ENCODE measurements at places on chromosomes 5 and 9.

DNA sequence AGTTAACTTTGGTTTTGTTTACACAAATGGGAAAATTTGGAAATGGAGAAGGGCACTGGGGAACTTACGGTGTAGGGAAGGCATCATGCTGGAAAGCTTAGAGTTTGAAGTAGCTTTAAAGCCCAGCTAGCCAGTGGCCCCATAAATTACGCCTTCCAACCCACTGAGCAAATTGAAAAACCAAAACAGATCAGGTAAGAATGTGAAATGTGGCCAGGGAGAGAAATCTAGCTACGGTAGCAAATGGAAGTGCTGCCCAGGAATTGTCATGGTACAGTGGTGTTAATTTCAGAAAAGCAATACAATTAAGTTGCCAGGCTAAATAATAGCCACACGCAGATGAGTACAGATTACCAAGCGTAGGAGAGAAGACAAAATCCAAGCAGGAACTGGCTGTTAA, 654.8 kb downstream of the PRELID2 start:
- DNase-seq = no peak

DNA sequence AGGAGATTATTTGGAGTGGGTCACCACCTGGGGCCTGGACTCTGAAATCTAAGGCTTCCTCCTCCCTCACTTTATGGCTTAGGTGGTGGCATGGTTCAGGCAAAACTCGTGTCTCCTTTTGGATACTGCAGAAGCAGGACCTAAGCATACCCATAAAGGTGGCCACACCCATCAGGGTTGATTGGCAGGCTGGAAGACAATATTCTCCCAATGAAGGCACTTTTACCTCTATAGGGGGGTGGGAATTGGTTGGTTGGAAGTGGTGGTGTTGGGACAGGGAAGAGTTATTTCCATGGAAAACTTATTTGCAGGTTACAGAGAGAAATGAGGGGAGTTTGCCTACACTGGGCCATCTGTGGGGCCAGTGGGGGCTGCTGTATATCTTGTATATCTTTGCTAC, 39.7 kb downstream of the CNOT6 start:
- DNase-seq = no peak

DNA sequence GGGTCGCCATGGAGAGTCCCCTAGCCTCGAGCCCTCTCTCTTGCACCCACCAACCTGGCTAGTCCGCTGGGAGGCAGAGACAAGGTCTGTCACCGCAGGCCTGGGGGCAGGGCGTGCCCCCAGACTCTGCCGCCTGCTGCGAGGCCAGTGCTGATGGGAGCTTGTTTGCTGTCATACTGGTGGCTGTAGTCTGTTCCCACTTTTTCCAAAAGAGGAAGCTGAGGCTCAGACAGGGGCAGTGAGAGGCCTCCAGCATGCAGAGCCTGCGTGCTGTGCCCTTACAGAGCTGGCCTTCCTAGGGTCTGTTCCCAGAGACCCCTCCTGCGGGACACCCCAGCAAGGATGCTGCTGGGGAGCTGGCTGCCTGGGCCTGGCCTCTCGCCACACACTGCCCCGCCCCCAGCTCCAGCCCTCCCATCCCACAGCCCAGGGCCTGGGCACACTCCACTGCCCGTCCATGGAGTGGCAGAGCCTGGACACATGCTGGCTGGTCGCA, 21.0 kb upstream of the SUSD3 start:
- DNase-seq = no peak

GRCh38 chr5:121962347-121962670, 534 bp downstream of the SRFBP1 start:
- no peak for DNase-seq

GRCh38 chr5:134732819-134733218, 5.5 kb upstream of the CAMLG start:
- DNase-seq = no peak

DNA sequence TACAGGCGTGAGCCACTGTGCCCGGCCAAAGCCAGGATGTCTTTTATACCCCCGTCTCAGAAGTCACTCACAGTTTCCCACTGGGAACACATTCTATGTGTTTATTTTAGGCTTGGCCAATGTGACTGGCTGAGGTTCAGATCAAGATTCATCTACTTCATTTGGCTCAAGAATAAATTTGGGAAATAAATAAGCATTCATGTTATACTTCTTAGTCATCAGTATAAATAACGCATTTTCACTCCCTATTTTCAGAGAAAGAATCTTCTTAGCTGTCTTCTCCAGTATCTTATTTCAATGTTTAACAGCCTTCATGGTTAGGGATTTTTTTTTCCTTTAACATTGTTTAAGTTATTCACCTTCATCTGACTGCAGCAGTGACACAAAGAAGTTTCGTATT, 11.8 kb downstream of the S100Z start:
- DNase-seq = no peak

- DNase-seq = no peak
Measured at GRCh38 chr9:92612292-92612691, 57.6 kb downstream of the IPPK start.

DNA sequence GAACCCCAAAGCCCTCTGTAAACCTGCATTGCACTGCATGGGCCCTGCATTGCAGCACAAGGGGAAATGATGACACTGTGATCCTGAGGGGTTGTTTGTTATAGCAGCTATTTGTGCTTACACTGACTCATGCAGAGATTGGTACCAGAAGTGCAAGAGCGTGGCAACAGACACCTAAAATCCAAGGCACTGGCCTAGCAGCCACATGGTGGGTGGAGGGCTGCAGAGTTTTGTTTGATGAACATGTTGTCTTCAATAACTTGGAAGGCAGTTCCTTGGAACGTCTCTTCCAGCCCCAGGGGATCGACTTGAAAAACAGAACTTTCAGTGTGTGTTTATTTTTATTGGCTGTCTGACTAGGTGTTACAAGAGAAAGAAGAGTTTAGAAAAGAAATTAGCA, 14.5 kb downstream of the FCN2 start:
- no peak for DNase-seq

DNA sequence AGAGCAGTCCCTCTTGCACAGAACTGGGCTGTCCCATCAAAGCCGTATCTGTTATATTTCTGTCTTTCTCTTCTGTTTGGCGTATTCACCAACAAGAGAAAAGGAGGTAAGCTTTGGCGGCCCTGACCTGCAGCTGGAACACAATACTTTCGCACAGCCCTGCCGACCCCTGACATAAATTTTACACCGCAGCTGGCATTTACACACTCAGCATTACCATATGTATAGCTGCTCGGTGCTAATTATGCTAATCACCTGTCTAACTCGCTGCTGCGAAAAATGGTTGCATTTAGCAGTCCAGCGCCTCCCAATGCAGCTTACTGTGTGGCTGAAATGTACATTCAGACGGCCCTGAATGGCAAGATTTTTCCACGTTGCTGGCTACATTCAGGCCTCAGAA, 20.8 kb downstream of the PTCH1 start:
- no peak for DNase-seq

- no peak for DNase-seq
Measured at GRCh38 chr5:131084436-131084835, 80.6 kb downstream of the HINT1 start.

All from immature natural killer cell (primary cell).